ENCODE measurements at places on chromosomes 11 and 22.

DNA sequence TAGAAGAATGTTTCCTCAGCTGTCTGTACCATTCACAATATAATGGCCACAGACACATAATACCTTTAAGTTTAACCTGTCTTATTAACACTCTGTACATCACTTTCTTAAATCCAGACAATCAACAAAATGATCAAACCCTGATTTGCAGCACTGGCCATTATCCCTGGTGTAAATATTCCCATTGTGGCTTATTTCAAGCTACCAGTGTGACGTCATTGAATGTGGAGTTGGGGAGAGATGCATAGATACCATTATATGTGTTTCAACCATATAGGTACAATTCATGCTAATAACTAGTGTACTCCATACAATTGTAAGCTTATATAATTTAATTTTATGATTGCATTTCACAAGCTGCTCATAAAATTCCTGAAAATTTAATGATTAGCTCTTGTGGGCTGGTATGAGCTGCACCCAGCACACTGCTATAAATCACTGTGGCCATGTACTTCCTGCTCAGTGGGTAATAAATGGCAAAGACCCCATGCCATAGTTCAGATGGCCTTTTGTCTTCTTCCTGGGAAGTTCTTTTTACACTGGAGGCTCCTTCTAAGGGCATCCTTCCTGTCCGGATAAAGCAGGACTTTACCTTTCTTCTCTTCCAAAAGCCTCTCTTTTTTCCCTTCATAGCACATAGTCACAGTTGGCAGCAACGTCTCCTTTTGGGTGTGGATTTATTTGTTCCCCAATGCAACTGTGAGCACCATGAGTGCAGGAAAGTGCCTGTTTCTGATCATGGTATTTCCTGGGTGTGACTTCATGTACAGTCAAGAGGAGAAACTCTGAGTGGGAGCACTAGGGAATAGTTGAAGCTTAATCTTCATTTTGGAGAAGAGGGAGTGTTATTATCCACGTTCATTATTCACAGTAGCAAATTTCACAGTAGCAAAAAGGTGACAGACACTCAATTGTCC lies 87.8 kb downstream of the MIAT start:
- no peak for DNase-seq

GRCh38 chr11:64637334-64638017 lies 46.5 kb downstream of the SLC22A12 start:
- no peak for DNase-seq

DNA sequence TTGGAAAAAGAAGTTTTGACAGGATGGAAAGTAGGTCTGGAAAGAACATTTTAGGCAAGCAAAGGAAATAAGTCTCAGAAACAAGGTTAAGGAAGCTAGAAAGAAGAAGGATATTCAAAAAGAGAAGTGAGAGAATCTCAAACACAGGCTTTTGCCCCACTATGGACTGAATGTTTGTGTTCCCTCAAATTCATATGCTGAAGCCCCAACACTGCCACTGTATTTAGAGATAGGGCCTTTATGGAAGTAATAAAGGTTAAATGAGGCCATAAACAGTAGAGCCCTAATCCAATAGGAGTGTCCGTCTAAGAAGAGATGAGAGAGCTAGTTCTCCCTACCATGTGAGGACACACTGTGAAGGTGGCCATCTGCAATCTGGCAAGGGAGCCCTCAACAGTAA lies 20.6 kb upstream of the RPS13 start:
- no peak for DNase-seq

- no peak for DNase-seq
Observed at GRCh38 chr11:79683930-79684329, 243.1 kb upstream of the TENM4 start.

- DNase-seq = no peak
Observed at GRCh38 chr11:119382101-119382500, 611 bp upstream of the USP2 start.

GRCh38 chr22:24367841-24368240 lies 59.6 kb upstream of the ADORA2A start:
- DNase-seq = no peak

- DNase-seq = no peak
Observed at GRCh38 chr11:10866893-10867331, 9.1 kb upstream of the ZBED5 start.

GRCh38 chr11:116993599-116993998 lies 104.6 kb downstream of the SIK3 start:
- DNase-seq = peak; percentile 83

GRCh38 chr11:26994631-26995095 lies 751 bp downstream of the FIBIN start:
- peak; percentile 49 for DNase-seq

DNA sequence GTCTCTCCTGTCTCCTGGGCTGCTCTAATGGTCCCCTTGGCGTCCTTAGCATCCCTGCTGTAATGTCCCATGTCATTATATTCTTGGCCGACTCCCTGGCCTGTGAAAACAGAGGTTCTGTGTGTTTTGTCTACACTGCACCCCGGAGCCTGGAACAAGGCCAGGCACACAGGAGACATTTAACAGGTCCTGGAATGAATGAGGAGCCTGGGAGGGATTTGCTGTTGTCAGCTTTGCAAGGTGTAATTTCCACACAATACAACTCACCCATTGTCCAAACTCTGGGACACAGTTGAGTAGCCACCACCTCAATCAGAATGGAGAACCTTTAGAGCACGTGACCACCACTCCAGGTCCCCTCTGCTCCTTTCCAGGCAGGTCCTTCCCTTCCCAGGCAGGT lies 14.9 kb upstream of the PDGFB start:
- DNase-seq = no peak

DNA sequence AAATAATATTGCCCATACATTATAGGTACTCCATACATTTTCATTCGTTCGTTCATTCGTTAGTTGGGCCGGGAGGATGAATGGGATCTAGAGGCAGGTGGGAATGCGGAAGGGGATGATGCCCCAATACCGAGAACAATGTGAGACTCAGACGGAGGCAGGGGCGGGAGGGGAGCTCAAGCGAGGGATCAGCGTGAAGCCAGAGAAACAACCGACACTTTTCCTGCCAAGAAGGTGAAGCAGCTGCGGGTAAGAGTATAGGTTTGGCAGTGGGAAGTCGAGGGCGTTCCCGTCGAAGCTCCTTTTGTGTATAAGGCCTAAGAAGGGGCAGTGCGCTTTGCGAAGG lies 1.1 kb upstream of the ARHGEF17 start:
- no peak for DNase-seq

DNA sequence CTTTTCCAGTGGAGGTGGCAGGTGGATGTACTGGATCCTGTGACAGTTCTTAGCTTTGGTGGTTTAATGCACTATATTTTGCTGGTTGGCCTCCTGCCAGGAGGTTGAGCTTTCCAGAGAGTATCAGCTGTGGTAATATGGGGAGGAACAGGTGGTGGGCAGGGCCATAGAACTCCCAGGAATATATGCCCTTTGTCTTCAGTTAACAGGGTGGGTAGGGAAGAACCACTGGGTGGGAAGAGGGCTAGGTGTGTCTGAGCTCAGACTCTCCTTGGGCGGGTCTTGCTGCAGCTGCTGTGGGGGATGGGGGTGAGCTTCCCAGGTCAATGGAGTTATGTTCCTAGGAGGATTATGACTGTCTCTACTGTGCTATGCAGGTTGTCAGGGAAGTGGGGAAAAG lies 203.8 kb downstream of the DLG2 start:
- DNase-seq = no peak

- DNase-seq = no peak
Observed at GRCh38 chr11:33892906-33893594, 1.2 kb upstream of the LMO2 start.

DNA sequence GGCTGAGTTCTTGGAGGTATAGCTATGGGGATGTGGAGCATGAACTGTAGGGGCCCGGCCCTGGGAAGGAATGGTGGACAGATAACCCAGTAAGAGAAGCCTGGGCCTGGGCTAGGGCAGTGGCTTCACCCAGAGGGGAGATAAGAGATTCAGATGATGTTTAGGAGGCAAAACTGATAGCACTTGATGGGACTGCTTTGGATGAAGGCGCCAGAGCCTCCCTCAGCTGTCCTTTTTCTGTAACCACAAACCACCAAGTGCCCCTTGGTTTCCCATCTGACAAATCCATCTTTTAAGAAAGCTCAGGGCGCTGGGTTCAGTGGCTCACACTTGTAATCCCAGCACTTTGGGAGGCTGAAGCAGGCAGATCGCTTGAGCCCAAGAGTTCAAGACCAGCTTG lies 23.4 kb downstream of the RELT start:
- no peak for DNase-seq

GRCh38 chr11:102046841-102047240 lies 396 bp upstream of the CFAP300 start:
- no peak for DNase-seq

- no peak for DNase-seq
Observed at GRCh38 chr11:35723493-35723892, 60.9 kb downstream of the TRIM44 start.

- no peak for DNase-seq
Observed at GRCh38 chr11:15975742-15976141, 380.6 kb downstream of the SOX6 start.

GRCh38 chr22:46107753-46108563 lies 42.4 kb upstream of the PPARA start:
- no peak for DNase-seq

- DNase-seq = no peak
Observed at GRCh38 chr22:42928969-42929837, 72.1 kb upstream of the ARFGAP3 start.

GRCh38 chr11:33553486-33553885 lies 147.1 kb downstream of the C11orf91 start:
- DNase-seq = no peak

DNA sequence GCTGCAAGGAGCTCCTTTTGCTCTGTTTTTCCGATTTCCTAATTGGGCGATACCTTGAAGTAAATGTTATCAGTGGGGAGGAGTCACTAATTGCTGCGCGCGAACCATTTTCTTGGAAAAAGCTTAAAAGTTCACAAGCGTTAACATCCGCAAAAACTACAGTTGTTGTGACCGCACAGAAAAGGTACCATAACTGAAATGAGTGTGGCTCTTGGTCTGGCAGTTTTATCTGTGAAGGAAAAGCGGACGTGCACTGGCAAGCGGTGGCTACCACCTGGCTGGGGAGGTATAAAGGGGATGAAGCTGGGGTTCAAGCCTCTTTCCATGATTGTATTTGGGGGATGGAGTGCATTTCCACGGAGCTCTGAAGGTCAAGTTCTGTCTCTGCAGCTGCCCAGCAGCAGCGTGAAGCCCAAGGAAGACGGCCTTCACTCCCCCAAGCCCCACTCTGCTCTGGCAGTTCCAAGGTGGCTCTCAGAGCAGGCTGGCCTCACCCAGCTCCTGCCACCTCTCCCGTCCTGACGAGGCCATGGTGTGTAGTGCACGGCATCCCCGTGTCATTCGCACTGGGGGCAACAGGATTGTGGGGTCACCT lies 27.5 kb downstream of the MOV10L1 start:
- DNase-seq = no peak

DNA sequence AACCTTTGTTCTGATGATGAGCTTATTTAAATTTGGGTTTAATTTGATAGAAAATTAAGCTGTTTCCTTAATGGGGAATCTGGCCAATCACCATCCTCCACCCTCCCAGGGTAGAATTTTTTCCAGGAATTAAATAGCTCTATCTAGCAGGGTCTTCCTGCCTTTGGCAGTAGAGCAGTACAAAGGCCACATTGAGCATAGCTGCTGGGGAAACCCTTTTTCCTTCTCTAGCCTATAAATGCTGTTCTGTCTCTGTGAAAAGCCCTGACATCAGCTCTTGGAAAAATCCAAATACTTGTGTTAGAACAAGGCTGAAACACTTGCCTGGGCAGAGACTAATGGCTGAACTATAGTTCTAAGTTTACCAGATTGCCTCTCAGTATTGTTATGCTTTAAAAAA lies 55.1 kb downstream of the ARHGEF12 start:
- peak; percentile 44 for DNase-seq

- DNase-seq = no peak
Observed at GRCh38 chr22:43100225-43100624, 10.3 kb upstream of the BIK start.

- no peak for DNase-seq
Observed at GRCh38 chr11:12845163-12845562, 164.0 kb upstream of the RASSF10 start.

GRCh38 chr11:92793189-92793588 lies 176.3 kb upstream of the MTNR1B start:
- no peak for DNase-seq

GRCh38 chr11:78350091-78350645 lies 67.5 kb downstream of the GAB2 start:
- peak; percentile 65 for DNase-seq

DNA sequence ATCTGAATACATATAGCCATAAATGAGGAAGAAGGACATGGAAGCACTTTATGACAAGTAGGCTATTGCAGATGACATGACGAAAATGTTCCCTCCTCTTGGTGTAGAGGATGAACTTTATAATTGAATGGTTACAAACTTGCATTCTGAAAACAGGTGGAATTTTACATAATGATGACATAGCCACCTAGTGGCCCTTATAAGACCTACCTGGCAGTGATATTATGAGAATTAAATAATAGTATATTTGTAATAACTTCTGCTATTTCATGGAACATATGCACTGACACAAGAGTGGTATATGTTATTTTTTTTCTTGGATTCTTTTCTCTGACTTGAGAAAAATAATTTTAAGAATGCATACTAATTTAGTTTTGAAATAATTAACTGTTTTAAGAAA lies 22.9 kb downstream of the TRIM22 start:
- DNase-seq = no peak

DNA sequence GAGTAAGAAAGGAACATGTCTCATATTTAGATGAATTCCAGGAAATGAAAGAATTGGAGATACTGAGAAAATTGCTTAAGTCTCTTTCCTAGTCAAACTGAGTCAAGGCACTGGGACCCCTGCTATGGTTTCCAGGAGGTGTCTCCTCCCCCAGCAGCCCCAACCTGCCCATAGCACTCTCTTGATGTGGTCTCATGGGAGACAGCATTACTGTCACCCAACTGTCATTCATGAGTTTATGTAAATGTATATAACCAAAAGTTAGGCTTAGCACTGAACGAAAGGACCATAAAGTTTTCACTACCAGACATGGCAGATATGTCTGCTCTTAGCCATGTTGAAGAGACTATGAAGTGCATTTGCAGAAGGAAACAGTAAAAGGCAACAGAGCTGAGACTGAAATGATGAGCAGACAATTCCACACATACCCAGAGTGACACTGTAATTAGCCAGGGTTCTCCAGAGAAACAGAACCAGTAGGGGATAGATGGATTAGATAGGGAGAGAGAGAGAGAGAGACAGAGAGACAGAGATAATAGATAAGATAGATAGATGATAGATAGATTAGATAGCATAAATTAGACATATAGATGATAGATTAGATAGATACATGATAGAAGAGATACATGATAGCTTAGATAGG lies 328.1 kb downstream of the BRD1 start:
- DNase-seq = no peak

DNA sequence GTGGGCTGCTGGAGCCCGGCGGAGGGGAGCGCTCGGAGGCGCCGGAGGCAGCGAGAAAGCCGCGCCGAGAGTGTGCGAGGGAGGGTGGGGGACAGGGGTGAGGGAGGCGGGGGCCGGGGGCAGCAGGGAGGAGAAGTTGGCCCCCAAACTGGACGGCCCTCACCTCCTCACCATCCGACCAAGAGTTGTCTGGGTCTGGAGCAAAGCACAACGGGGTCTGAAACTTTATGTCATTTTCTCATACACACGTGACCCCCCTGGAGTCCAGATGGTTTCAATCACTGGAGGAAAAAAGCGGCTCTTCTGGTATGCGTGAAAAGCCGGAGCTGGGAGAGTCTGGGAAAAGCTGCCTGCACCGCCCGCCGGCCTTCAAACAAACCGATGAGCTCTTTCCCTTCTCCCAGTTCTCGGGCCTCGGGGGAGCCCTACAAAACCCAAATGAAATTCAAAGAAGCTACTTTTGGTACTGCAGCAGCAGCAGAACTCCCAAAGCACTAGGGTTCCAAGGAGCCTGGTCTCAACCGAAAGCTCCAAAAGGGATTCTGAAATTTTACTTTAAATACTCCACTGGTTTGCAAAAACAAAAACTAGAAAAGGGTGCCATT lies 39.7 kb upstream of the AKIP1 start:
- DNase-seq = peak; percentile 90

All from hindlimb muscle (tissue), 1 donor.